ENCODE measurements at places on chromosomes 12 and 14.

- DNase-seq, result no peak
Observed at GRCh38 chr12:75790219-75790618, 241.4 kb downstream of the PHLDA1 start.

DNA sequence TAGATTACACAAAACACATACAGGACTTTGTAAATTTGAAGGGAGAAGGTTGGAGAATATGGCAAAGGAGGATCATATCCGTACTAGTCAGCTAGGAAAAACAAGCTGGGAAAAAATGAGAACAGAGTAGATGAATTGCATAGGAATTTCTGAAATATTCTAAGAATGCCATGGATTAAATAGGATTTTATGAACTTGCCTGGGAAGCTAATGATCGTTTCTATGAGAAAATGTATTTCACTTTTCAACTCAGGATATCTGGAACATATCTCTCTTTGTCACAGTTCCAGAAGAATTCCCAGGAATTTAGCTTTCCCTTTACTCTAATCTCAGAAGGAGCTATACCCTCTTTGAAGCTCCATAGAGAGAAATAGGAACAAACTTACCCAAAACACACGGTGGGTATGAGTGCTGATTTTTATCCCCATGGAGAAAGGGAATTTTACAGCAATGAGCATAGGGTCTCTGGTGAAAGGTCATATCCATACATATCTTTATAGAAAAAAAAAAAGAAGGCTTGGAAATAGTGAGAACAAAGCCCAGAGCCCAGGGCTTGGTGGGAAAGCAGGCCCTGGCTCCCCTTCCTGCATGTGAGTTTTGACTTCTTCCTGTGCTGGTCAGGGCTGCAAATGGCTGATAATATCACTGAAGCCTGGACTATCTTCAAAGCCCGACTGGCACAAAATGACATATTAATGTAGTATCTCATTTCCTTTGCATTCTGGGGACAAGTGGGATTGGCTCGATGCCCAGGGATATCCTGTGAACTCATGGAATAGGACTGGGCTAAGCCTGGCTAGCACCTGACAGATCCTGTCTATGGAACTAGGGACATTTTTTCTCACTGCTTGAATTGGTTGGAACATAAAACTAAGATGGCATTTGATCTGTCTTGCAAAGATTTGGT is 136.3 kb downstream of the AEBP2 start:
- DNase-seq, result peak; percentile 20

- DNase-seq, result no peak
Observed at GRCh38 chr12:65918021-65918420, 93.7 kb downstream of the HMGA2 start.

GRCh38 chr12:120421701-120422100 is 16.2 kb upstream of the COX6A1 start:
- DNase-seq, result no peak

GRCh38 chr12:30514666-30515065 is 181.0 kb downstream of the IPO8 start:
- DNase-seq, result no peak

DNA sequence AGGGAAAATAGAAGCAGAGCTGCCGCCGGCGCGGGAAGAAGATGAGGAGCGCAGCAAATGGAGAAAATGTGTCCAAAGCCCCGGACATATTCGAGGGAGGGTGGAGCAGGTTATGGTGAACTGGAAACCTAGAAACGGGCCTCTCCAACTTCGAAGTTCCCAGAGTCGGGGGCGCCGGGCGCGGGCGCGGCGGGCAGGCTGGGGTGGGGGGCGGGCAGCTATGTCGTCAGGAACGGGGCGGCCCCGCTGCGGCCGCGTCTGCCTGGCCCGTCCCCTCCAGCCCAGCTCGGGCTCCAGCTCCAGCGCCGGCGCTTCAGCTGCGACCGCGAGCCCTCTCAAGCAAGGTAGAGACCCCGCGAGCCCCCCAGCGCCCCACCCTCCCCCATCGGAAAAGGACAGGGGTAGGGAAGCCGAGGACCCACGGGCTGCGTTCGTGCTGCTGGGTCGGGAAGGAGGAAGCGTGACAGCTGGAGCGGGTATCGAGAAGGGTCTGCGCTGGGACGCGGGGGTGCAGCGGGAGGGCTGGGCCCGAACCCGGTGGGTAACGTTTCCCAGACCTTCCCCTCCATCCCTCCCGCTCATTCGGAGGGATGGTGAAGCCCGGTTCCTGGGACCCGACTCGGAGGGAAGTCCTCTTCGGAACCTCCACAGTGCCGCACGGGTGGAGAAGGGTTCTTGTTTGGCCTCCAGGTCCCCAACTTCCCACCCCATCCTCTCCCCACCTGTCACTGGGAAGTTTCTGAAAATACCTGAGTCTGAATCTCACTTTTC is 1.0 kb downstream of the DGKA start:
- no peak for DNase-seq

DNA sequence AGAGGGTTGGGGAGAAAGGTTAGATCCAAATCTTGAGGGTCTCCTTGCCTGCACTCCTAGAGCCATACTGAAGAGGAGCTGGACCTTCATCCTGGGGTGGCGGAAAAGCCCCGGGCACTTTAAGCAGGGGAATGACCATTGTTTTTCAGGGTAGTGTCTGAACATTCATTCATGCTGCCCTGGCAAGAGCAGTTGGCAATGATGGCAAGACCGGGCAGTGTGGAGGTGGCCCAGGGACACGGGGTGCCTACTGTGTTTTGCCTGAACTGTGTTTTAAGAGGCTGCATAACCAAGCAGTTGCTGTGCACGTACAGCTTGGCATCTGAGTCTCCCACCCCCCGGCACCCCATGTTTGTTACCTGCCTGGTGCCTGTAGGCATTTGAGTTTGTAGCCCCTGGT is 14.7 kb downstream of the TPCN1 start:
- no peak for DNase-seq

DNA sequence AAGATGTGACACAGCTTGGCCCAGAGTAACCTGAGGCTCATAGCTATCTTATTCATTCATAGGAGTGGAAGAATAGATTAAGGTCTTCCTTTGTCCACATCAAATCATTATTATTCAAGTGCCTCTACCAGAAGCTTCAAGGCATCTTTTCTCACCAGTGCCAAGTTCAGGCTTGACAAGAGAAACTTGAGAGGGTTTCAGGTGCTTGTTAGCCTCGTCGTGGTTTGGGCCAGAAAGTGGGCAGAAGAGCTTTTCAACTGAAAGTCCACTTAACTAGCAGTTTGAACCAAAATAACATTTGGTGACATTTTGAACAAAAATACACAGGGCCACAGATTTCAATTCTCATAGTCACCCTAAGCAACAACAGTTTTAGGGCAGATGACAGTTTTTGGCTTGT is 1184.2 kb downstream of the FLRT2 start:
- DNase-seq, result no peak

All from NCI-H187 (cell line).